Cortex of kidney (tissue), 1 donor: ENCODE measurements at places on chromosomes 12 and 14.

DNA sequence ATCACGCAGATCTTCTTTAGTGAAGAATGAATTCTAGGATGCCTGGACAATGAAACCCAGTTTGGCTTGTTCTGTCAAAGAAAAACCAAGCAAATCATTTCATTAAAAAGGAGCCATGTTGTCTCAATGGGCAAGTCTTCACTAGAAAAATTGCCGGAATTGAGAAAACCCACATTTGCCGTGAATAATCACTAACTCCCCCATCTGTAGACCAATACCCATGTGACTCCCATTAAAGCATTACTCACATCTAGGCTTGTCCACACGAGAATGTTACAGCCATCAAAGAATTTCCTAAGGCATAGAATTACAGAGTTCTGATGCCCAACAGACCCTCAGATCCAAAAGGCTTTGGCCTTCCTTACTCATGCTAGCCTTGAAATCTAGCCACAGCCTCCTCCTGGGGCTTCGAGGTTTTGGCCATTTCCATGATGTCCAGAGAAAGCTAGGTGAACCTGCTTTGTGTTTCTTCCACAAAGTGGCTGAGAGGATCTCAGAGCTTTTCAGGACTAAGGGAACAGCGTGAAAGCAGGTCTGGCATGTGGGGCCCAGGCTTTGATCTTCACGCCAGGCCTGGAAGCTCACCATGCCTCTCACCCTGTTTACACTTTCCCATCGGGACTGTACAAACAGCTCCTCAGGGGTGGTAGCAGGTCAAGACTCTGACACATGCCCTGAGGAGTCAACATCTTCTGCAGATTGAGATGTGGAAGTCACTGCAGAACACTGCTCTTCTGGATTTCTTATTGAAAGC lies 12.1 kb downstream of the SLC7A8 start:
- no peak for DNase-seq

- no peak for DNase-seq
Observed at GRCh38 chr14:20774258-20774824, 6.1 kb downstream of the EDDM3B start.

GRCh38 chr12:41174602-41175001 lies 13.5 kb upstream of the PDZRN4 start:
- DNase-seq: no peak

DNA sequence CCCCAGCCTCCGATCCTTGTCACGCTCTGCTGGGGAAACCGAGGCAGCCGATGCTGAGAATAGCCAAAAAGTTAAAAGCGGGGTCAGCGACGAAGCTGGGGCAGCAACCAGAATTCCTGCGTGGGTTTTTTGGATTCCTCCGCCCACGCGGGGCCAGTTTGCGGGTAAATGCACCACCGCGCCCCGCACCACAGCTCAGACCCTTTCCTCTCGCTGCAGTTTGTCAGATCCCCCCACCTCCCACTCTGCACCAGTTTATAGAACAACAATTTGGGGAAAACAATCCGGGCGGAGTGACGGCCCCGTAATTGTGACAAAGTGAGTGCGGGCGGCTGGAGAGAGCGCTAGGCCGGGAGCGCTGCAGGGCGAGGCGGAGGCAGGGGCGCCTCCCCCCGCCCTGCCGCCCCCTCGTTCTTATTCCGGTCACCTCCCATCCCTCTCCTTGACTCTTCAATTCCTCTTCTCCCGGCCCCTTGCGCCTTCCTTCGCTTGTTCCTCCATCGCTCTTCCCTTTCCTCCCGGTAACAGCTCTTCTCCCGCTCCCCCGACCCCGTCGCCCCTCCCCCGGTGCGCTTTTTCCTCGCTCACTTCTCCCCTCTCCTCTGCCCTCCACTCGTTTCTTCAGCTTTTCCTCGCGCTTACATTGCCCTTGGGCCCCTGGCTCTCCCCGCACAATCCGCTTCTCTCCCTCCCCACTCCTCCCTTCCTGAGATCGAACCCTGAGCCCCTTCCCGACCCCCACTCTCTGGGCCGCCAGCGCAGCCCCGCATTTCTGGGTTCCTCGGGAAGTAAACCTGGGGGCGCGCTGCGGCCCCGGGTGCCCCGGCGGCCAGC lies 646 bp upstream of the DNAJC22 start:
- no peak for DNase-seq

GRCh38 chr14:49893309-49894213 lies 679 bp downstream of the ARF6 start:
- no peak for DNase-seq

DNA sequence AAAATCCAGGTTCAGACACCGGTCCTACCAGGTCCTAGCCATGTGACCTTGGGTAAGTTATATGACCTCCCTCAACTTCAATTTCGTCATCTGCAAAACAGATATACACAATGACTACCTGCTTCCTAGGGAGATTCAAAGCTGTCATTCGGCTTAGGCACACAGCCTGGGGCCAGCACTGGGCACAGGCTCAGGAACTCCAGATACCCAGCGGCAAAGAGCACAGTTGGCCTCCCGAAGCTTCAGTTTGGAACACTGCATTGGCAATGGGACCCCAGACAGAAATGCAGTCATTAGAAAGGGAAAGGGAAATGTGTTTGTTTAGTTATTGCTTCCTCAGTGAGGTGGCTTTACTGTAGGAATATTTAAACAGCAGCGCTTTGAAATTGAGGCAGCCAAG lies 11.4 kb downstream of the PLEKHG6 start:
- no peak for DNase-seq

- no peak for DNase-seq
Observed at GRCh38 chr14:104803280-104803911, 2.5 kb downstream of the ZBTB42 start.

- no peak for DNase-seq
Observed at GRCh38 chr14:52538623-52539022, 13.7 kb downstream of the TXNDC16 start.

- no peak for DNase-seq
Observed at GRCh38 chr14:74257078-74257940, 18.1 kb downstream of the VSX2 start.

- DNase-seq: no peak
Observed at GRCh38 chr12:103548622-103549601, 38.2 kb upstream of the STAB2 start.

DNA sequence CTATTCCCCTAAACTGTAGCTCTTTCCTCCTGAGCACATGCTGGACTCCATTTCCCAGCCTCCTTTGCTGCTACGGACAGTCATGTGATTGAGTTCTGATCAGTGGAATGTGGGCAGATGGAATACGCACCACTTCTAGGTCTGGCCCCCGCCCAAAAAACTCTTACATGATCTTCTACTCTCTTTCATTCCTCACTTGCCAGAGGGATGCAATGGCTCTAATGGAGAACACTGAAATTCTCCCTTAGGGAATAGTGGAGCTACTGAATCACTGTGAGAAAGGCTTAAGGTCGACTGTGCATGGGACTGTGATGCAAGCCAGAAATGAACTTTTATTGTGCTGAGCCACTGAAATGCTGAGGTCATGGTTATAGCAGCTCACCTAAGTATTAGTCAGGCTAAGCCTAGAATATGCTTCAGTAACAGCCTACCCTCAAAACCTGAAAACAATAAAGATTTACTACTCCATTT lies 13.0 kb upstream of the TMED2 start:
- DNase-seq: no peak

DNA sequence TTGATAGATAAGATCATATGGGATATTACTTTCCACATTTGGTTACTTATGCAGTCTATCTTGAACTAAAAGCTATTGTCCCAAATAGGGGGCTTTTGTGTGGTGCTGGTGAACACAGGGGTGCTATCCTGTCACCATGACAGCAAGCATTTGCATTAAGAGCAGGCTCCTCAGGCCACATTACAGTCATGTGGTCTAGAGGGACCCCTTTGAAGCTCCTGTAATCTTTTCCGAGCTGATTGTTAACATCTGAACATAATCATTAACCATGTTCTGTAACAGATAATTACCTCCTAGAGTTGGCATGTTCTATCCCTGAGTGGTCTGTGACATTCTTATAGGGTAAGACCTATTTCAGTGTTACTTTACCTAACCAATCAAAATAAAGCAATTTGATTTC lies 178.8 kb downstream of the KTN1 start:
- DNase-seq: no peak

DNA sequence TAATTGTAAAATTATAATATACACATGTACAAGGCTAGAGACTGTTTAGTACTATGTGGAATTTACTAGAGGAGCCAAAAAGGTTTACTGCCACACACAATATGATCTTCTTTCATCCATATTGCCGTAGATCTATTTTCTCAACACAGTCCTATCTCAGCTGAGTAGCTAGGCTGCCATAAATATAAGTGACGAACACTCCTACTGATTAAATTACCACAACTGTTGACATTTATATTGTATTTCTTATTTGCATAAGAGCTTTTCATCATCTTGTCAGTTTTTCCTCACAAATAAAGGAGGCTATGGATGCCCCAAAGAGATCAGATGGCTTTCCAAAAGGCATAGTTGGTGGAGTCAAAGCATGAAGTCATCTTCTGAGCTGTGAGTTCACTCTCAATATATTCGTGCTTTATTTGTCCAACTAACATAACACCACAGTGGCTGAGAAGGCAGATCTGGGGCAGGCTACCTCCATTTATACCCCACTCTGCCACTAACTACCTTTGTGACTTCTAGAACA lies 78.6 kb downstream of the CCDC59 start:
- no peak for DNase-seq

- DNase-seq: no peak
Observed at GRCh38 chr12:65279369-65280112, 1.1 kb downstream of the MSRB3 start.

GRCh38 chr12:75579552-75579951 lies 68.1 kb upstream of the KRR1 start:
- no peak for DNase-seq

DNA sequence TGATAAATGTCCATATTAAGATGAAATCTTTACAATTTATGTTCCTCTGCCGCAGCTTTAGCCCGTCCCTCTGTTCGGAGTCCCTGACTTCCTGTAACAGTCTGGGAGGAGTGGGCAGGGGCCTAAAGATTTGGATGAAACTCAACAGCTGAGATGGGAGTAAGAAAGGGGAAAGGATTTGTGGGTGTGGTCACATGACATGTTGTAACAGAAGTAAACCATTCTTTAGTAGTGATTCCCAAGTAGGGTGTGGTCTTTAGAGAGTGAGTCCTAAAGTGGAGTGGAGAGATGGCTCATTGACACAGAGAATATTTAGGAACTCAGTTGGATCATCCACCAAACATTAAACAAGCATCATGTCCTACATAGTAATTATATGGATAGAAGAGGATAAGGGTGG lies 12.9 kb downstream of the TMEM117 start:
- no peak for DNase-seq

- DNase-seq: no peak
Observed at GRCh38 chr12:47730341-47730744, 5.1 kb upstream of the ENDOU start.

DNA sequence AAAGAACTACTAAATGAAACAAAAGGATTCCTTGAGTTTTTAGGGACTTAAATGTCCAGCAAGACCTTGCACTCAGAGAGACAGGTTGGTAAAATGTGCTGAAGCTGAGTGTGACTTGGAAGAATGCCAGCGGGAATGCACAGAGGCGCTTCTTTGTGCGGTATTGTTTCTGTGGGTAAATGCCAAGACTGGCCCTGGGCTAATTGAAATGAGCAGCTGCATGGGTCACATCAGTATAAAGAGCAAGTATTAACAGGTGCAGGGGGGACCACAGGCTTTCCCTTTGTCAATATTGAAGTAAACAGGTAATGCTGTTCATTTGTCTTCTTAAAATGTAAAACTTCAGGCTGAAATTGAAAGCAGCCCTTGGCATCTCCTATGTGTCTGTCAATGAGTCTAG lies 74.3 kb downstream of the LMO3 start:
- DNase-seq: no peak

GRCh38 chr12:75505706-75506312 lies 5.6 kb downstream of the KRR1 start:
- no peak for DNase-seq

DNA sequence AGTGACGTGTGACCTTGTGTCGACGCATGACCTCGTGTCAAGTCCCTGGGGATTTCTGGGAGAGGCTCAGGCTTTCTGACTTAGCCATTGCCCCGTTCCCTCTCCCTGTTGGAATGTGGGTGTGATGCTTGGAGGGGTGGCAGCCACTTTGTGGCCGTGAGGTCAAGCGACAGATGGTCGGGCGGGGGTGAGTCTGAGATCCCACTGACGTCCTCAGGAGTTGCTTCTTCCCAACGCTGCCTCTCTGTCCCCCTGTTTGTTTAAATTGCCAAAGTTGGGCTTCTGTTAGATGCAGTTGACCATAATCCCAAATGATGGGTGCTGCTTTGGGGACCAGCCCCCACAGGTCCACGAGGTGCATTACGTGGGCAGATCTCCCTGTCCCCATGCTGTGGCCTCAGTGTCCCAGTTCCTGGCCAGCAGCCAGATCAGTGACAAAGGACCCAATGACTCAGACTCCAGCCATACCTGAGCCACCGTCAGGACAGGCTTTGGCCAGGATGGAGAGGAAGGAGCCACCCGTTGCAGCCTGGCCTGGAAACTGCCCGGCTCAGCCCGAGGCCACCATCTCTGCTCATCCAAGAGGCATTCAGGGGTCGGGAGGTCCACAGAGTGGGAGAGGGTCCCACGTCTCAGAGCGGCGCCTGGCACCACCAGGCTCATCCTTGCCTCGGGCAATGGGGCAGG lies 34.4 kb upstream of the GALNT9 start:
- DNase-seq: no peak

- DNase-seq: no peak
Observed at GRCh38 chr12:118704527-118705241, 276.7 kb upstream of the SRRM4 start.

DNA sequence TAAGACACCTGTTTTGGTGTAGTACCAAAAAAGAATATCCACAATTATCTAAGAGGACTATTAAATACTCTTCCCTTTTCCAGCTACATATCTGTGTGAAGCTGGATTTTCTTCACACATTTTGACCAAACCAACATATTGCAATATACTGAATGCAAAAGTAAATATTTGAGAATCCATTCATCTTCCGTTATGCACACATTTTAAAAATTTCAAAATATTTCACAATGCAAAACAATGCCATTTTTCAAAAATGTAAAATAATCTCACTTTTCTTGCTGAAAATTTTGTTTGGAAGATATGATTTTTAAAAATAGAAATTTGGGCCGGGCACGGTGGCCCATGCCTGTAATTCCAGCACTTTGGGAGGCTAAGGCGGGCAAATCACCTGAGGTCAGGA lies 133.9 kb upstream of the FUT8 start:
- no peak for DNase-seq

DNA sequence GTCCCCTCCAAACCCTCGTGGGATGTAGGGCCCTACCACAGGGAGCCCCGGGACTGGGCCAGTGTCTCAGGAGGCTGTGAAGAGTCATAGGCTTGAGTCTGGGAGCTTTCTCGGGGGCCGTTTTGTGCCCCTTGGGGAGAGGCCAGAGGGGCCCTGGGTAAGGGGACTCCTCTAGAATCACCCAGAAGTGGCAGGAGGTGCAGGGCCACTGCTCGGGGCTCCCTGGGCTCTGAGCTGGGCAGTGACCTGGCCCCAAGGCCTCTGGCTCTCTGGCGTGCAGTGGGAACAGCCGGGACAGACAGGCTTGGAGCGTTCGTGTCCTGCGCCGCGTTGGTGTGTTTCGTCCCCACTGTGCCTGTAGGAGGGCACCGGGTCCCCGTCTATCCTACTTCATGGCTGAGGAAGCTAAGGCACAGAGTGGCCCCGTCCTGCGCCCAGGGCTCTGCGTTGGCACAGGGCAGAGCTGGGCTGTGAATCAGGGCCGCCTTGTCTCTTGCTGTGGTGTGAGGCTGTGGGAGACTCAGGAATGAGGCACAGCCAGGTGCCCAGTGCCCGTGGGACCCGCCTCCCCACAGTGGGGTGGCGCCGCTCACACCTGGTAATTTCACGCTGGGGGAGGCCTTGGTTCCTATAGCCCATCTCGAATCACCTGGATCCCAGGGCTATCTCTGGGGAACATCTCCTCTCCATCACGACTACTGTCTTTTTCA lies 23.8 kb upstream of the KIF26A start:
- DNase-seq: no peak

GRCh38 chr12:69986114-69986513 lies 161.1 kb downstream of the MYRFL start:
- no peak for DNase-seq
